ELF-1 (cell line): ENCODE measurements at places on chromosomes 6 and 20.

- DNase-seq, result no peak
Observed at GRCh38 chr6:157570752-157571151, 189.8 kb downstream of the ZDHHC14 start.

DNA sequence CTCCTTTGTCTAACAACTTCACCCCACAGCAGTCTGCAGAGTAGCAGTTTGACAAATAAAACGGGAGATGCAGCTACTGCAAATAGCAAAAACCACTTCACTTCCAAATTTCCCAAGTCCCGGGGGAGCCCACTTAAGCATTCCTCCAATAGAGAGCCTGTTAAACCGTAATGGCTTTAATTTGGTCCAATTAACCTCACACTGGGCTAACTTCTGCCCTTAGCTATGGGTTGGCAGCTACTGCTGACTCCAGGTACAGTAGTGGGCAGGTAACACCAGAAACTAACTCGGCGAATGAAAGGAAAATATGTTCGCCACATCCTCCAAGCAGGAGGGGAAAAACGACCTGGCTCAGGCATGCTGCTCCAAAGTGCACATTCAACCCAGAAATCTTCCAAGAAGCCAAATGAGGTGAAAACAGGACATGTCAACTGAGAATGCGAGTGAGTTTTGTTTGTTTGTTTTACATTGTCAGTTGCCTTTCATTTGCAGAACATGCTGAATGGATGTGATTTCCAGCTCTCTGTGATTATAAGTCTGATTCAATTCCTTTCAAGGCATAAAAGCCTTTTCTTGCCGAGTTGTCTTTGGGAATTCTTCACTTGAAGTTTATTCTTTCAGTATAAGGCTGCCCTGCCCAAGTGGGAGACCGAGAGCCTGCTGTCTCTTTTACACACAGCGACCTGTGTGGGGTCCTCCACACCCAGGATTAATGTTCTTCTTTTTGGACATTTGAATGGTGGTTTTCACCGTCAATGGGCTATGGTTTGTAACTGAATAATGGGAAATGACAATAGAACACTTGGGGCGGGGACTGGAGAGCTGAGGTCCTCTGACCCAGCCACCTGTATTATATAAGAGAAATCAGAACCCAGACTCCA is 117.3 kb upstream of the ARMC2 start:
- DNase-seq, result no peak

- peak; percentile 48 for DNase-seq
Observed at GRCh38 chr6:34030831-34031624, 114.9 kb downstream of the GRM4 start.

- DNase-seq, result no peak
Observed at GRCh38 chr6:129645830-129646579, 64.0 kb downstream of the ARHGAP18 start.

DNA sequence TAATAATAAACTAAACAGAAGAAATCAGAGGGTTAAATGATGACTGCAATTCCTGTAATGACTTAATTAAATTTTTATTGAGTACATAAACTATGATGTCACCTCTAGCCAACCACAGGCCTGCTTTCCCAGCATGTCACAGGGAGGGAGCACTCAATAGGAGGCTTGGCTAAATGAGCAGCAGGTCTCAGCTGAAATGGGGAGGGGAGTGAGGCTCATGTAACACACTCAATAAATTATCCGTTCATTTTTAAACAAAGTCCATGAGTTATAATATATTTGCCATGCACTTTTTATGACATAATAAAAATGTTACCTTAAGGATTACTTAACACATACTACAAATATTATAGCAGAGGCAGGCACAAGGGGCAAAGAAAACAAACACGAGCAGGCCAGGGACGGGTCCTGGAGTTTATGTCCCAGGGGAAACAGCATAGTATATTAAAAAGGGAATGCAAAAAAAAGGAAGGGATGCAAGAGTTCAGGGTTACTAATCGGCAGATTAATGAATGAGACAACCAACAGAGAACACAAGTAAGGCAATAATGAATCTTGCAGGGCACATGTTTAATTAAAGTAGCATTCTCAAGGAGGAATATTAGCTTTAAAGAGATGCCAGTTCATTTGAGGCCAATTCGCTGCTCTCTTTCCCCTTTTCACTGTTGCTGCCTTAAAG is 27.1 kb upstream of the FAM83C start:
- DNase-seq, result no peak

DNA sequence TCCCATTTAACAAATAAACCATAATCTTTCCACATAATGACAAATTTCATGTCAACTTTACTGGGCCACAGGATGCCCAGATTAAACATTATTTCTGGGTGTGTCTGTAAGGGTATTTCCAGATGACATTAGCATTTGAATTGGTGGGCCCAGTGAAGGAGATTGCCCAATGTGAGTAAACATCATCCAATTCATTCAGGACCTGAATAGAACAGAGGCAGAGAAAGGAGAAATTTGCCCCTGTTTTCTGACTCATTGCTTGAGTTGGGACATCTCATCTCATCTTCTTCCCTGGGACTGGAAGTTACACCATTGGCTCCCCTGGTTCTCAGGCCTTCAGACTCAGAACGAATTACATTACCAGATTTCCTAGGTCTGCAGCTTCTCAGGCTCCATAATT is 142.9 kb downstream of the TPBG start:
- no peak for DNase-seq

DNA sequence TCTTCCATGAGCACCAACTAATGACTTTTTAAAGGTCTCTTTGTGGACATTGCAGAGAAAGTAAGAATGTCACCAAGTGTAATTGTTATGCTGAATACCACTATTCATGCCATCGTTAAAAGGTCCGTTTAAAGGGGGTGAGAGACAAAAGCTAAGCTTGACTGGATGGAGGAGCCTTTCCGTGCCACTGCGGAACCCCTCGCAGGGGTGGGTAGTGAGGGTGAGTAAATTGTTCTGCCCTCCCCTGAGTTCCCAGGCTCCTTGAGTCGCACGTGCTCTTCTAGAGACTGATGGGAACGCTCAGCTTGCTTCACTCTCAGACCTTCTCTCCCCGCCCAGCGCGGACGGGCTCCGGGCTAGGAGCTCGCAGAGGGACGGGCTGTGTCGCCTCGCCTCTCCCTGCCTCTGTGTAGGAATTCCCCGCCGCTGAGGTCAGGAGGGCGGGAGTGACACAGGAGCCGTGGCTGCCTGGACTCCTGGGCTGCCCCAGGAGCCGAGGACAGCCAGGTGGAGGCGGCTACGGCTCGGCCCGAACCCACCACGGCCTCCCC is 314.8 kb upstream of the QKI start:
- DNase-seq, result peak; percentile 83

GRCh38 chr20:1637226-1637625 is 17.4 kb upstream of the SIRPB1 start:
- no peak for DNase-seq

- no peak for DNase-seq
Observed at GRCh38 chr6:139117734-139118133, 17.1 kb upstream of the HECA start.

DNA sequence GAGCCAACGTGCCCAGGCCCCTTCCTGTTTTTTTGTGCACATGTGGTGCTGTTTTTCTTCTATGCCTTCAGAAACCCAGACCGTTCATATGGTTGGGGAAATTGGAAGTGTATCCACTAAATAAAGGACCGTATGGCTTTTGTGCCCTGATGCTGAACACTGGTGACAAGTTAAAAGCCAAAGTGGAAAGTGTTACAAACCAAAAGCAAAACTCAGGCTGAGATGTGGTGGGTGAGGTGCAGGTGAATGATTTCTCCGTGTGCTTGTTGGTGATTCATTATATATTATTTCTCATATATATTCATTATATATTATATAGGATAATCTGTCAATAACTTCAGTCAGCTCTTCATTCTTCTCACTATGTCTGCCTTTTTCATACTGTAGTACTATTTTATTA is 148.6 kb downstream of the SOBP start:
- no peak for DNase-seq

- DNase-seq, result peak; percentile 35
Observed at GRCh38 chr20:2103461-2104153, 2.0 kb downstream of the STK35 start.

DNA sequence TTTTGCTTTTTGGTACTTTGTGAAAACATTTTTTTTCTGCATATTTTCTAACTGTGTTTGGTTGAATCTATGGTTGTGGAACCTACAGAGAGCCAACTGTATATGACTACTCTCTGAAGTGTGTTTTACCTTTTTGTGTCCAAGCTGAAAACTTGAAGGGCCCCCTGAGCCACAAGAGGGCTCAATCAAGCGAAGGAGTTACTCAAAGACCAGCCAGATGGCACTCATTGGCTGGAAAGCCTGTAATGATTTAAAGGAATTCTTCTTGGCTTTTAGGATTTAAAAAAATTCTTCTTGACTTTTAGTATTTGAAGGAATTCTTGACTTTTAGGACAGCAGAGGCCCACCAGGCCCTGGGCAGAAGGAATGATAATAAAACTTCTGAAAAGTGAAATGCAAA is 27.0 kb upstream of the ECI2 start:
- no peak for DNase-seq

DNA sequence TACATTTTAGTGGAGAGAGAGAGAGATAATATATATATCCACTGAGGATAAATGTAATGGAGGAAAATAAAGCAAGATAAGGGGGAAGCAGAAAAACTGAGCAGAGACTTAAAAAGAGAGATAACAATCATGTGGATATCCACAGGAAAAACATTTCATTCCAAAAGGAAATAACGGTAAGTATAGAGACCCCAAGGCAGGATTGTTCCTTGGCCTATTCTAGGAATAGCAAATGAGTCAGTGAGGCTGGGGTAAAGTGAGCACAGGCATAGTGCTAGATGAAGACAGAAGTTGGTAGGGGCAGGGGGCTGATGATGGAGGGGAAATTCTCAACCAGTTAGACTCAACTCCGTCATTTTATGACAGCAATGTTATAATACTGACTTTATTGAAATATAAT is 11.2 kb downstream of the CDC40 start:
- DNase-seq, result no peak

DNA sequence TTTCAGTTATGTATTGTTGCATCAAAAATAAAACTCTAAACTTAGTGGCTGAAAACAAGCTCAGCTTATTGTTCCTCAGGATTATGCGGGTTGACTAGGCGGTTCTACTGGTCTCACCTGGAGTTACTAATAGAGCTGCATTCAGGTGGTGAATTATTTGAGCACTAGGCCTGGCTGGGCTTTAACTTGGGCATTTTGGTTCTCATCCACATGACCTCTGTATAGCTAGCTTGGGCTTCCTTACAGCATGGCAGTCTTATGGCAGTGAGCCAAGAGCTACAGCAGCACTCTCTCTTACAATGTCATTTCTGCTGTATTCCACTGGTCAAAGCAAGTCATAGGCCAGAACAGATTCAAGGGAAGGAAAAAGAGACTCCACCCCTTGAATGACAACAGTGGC is 1.6 kb downstream of the PGBD1 start:
- DNase-seq, result no peak

GRCh38 chr6:82484001-82484400 is 120.4 kb downstream of the TPBG start:
- no peak for DNase-seq

- DNase-seq, result peak; percentile 48
Observed at GRCh38 chr6:42260972-42261371, 43.3 kb upstream of the MRPS10 start.

GRCh38 chr6:37802810-37803209 is 16.7 kb upstream of the ZFAND3 start:
- DNase-seq, result no peak

DNA sequence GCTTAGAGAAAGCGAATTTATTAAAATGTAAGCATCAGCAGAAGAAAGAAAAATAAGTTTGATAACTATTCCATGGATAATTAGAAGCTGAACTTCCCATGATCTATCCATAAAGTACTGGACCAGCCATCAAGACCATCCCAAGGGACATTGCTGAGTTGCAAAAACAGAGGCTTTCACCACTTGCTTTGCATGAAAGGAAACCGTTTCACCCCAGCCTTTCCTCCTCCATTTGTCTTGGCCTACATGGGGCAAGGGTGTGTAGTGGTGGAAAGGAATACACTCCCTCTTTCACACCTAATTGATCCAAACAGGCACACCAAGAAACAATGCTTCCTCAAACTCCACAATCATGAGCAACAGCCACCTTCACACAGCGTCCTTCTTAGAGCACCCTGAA is 10.4 kb downstream of the HIVEP2 start:
- DNase-seq, result no peak

GRCh38 chr6:157207521-157208076 is 115.7 kb downstream of the TMEM242 start:
- no peak for DNase-seq

DNA sequence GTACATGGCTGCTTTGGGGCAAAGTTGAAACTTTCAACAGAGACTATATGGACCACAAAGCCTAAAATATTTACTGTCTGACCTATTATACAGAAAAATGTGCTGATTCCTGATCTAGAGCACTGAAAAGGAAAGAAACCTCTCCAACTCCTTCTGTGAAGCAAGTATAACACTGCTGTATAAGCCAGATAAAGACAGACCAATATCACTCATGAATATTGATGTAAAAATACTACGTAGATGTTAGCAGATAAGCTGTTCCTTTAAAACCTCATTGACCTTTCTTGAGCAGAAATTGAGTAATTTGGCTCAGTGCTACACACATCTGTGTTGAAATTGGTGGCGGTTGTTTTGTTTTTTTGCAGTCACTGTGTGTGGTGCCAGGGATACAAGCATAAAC is 69.9 kb upstream of the HDAC2 start:
- no peak for DNase-seq

- no peak for DNase-seq
Observed at GRCh38 chr20:3685341-3685740, 3.5 kb upstream of the ADAM33 start.

DNA sequence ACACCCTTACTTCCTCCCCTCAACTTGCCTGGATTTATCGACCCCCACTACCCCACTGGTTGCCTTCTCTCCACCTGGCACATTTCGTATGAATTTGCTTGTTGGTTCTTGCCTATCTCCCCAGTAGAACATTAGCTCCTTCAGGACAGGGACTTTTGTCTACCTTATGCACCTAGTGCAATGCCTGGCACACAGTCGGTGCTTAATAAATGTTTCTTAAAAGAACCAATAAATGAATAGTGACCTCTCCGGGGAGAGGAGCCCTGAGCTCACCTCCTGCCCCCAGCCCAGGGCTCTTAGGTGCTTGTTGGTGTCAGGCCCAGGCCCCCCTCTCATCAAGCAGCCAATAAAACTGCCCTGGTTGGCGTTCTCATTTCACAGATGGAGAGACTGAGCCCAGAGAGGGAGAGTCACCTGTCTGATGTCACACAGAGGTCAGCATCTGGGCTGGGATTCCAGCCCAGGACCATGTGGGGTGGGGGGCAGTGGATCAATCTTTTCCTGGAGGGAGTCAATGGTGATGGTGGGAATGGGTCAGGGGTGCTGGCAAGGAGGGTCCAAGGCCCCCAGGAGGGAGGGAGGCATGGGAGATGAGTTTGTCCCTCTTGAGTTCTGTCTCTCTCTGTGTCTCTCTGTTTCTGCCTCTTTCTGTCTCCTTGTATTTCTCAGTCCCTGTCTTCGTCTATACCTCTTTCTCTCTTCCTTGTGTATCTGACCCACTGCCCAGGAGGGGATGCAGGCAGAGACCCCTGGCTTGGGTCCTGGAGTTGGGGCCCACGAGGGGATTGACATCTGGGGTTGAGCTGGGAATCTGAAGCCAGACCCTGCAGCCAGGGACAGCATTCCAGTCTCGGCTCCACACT is 89.6 kb downstream of the CEBPB start:
- DNase-seq, result no peak

GRCh38 chr6:25118038-25118437 is 161.1 kb upstream of the CARMIL1 start:
- no peak for DNase-seq
